ENCODE measurements at places on chromosomes 2 and 18. TPM values are rescaled to one million over a fixed set of nuclear protein-coding genes. Genes with fewer than 3 reads are reported as not detected.

The FZD7 gene
- 0.31 TPM for polyA plus RNA-seq

The DNER gene
- not detected for polyA plus RNA-seq

The GALR1 gene
- polyA plus RNA-seq = not detected

DNA sequence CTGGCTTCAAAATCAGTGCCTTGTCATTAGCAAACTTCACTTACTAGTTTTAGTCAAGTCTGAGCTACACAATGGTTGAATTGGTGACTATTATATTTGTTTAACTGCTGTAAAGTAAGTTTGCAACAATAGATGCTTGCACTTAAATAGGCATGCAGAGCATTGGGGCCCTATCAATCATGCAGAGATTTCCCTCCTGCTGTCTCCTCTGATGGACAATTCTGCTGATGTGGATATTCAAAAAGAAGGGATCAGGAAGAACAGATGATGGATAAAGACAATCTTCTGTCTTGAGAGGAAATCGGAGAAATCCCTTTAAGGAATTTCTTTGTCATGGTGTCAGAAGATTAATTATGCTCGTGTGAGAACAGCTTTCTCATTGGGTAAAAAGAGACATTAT lies 89.0 kb downstream of the GREB1L start:
- no peaks in the 10 kb centered on the region for H3K4me1 ChIP-seq
- no peak overlapping the region for H3K27ac ChIP-seq
- peaks cover 2% of the 10 kb centered on the region for H3K27me3 ChIP-seq
- no peak for DNase-seq

DNA sequence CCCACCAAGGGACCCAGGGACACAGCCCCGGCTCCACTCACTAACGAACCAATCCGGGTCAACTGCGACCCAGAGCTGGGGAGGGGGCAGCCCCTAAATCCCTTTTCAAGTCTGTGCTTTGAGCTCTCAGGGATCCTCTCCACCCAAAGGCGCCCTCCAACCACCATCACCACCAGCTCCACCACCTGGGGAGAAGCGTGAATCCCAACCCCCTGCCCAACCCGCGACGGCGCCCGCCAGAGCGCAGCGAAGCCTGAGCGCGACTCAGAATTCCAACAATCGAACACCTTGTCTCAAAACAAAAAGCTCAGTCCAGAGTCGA lies 497 bp downstream of the DSC3 start:
- peaks cover 7% of the 10 kb centered on the region for H3K27me3 ChIP-seq
- no peaks in the 10 kb centered on the region for H3K4me1 ChIP-seq
- DNase-seq = no peak
- H3K27ac ChIP-seq = no peak overlapping the region

GRCh38 chr2:38315707-38316333 lies 61.3 kb downstream of the ATL2 start:
- H3K36me3 ChIP-seq = peaks cover 19% of the 10 kb centered on the region
- H3K4me1 ChIP-seq = no peaks in the 10 kb centered on the region
- H3K4me3 ChIP-seq = no peak overlapping the region

GRCh38 chr2:231883468-231883881 lies 42.7 kb downstream of the NPPC start:
- H3K27ac ChIP-seq = no peak overlapping the region
- DNase-seq = no peak
- H3K27me3 ChIP-seq = peaks cover 7% of the 10 kb centered on the region
- no peaks in the 10 kb centered on the region for H3K36me3 ChIP-seq
- H3K4me1 ChIP-seq = no peaks in the 10 kb centered on the region

DNA sequence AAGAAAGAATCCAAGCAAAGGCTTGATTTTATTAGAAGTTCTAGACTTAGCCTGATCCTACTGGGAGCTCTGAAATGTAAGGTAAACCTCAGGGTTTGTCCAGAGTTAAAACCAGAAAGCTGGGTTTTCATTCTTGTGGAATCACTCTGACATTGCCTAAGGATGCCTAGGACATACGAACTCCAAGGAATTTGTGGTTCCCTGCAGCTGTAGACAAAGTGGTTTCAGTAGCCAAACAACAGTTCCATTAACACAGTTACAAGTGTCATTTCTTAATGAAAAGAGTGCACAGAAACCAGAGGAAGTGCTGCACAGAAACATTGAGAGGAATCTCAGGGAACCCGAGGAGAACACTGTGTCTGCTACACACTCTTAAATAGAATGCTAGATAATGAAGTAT lies 221.4 kb upstream of the ST6GAL2 start:
- no peak overlapping the region for H3K27ac ChIP-seq
- no peak overlapping the region for H3K4me3 ChIP-seq
- no peaks in the 10 kb centered on the region for H3K27me3 ChIP-seq
- no peaks in the 10 kb centered on the region for H3K36me3 ChIP-seq

All from immature natural killer cell (primary cell).